ENCODE measurements at places on chromosomes 12 and 14.
A peak's percentile ranks its signal among the peaks of the same experiment; 100 is the strongest.

DNA sequence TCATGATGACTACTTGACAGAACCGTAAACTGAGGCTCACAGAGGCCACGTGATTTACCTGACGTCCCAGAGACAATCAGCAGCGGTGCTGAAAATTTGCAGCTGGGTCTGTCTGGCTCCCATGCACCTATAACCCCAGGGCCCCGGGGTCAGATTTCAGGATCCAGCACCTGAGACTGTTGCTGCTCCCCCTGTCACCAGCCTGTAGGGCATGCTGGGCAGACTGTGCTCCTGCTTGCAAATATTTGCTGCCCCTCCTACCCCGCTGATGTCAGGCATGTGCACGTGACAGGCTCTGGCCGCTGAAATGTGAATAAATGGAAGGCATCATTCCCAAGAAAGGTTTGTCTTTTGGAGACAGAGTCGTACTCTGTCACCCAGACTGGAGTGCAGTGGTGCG is 6.0 kb downstream of the MMAB start:
- DNase-seq, result no peak

GRCh38 chr12:130179621-130180020 is 17.4 kb downstream of the FZD10 start:
- DNase-seq, result no peak

GRCh38 chr14:36553656-36554260 is 28.7 kb downstream of the NKX2-8 start:
- DNase-seq, result peak; percentile 36

DNA sequence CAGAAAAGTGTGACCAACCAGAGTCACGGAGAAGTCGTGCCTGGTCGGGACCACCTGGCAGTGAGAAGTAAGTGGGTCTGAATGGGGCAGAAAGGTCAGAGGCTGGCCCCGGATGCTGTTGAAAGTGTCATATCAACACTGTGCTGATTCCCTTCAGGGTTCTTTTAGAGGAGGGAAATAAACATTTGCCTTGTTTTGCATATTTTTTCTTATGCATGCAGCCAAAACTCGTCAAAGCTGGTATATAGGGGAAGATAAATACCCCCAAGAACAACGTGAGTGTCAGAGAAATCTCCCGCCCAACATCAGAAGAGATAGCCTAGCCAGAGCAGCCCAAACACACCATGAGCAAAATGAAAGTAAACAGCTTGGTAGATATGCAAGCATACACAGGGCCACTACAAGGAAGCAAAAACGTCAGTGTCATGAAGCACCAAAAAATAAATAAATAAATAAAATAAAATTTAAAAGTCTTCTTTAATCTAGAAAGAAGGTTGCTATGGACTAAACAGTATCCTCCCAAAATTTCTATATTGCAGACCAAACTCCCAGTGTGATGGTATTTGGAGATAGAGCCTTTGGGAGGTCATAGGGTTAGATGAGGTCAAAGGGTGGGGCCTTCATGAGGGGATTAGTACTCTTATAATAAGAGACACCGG is 22.1 kb downstream of the EIF5 start:
- DNase-seq, result no peak

- DNase-seq, result no peak
Measured at GRCh38 chr14:97978341-97978740, 1181.2 kb downstream of the VRK1 start.

GRCh38 chr12:113055594-113056380 is 743 bp upstream of the DTX1 start:
- DNase-seq, result no peak

DNA sequence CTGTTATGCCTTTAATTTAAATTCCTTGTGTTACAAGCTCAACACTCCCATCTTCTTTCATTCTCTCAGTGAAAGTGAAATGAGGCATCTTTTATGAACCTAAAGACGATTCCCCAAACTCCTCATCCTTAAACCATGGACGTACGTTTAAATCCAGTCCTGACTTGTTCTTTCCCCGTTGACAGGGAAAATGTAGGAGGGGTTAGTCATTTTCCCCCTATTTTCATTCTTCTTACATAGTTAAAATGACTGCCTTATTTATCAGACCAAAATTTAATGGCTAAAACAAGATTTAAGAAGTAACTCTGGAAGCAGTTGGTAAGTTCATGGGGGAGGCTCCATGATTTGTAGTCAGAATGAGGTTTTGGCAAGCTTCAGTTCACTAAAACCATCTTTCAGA is 134.9 kb downstream of the KCNA5 start:
- no peak for DNase-seq

DNA sequence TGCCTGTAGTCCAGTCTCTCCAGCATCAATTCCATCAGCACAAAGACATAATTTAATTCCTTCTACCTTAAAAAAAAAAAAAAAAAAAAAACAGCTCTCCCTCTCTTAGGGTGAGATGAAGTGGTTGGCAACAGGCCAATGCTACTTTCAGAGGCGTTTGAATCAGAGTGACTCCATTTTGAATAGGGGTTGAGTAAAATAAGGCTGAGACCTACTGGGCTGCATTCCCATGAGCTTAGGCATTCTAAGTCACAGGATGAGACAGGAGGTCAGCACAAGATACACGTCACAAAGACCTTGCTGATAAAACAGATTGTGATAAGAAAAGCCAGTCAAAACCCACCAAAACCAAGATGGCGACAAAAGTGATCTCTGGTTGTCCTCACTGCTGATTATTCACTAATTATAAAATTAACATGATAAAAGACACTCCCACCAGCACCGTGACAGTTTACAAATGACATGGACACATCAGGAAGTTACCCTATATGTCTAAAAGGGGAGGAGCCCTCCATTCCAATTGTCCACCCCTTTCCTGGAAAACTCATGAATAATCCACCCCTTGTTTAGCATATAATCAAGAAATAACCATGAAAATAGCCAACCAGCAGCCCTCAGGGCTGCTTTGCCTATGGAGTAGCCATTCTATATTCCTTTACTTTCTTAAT is 6.9 kb upstream of the TCL1B start:
- peak; percentile 22 for DNase-seq

GRCh38 chr12:95838125-95838524 is 20.6 kb upstream of the SNRPF start:
- DNase-seq, result peak; percentile 81

DNA sequence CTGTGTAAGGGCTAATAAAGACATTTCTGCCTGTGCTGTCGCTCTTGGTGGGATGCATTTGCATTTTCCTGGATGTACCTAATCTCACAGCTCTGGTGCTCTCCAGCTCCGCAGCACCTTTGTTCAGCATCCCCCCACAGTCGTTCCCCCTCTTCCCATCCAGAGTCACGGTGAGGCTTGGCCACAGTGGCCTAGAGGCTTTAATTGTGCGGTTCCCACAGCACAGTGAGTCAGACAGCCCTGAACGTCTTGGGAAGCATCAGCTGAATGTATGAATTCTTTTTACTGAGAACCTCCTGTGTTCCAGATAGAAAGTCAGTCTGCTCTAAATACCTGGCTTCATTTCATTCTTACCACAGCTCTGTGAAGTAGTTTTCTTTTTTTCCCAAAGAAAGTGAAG is 28.7 kb downstream of the MLXIP start:
- no peak for DNase-seq

DNA sequence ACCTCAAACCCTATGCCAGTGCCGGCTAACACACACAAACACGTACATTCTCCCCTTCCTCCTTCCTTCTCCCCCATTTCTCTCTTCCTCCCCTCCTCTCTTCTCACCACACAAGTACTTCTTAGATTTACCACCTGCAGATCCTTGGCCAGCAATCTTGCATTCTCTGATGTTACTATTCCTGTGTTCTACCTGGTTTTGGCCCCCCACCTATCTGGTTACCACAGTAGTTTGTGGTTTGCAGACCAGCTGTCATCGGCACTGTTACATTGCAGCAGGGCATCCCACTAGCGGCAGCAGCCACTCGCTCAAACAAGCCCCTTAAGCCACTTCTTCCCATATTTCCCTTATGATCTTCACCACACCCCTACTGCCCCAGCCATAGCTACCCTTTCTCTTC is 3.9 kb downstream of the ABHD4 start:
- DNase-seq, result no peak
